AG09309 (cell line): ENCODE measurements at places on chromosomes 2 and 18.
A peak's percentile ranks its signal among the peaks of the same experiment; 100 is the strongest.

DNA sequence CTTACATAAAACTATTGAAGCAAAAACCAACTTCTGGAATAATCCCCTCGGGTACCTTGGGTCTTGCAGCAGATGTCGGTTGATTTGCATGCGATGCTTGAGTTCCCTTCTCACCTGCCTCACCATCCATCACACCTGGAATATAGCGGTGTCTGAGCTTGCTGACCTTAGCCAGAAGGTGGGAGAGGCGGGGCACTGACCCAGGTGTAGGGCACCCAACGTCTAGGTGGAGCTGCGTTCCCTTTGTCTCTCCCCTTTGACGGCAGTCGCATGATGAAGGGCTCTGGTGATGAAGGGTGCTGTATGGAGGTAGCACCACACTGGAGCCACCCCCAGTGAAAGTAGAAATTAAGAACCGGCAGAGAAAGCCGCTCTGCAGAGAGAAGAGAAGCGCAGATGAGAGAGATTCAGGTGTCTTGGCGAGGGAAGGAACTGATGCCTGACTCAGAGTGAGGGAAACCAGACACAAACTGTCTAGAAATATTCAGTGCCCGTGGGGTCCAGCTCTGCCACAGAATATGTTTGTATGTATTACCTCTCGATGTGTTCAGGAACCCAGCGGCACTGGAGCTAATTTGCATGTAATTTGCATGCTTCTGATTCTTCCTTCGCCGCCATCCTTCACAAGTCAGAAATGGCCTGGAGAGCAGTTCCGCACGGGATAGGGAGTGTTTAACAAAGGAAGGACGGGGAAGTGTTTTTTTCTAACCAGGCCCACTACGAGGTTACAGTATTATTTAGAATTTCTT lies 19.4 kb upstream of the MBP start:
- DNase-seq: no peak

DNA sequence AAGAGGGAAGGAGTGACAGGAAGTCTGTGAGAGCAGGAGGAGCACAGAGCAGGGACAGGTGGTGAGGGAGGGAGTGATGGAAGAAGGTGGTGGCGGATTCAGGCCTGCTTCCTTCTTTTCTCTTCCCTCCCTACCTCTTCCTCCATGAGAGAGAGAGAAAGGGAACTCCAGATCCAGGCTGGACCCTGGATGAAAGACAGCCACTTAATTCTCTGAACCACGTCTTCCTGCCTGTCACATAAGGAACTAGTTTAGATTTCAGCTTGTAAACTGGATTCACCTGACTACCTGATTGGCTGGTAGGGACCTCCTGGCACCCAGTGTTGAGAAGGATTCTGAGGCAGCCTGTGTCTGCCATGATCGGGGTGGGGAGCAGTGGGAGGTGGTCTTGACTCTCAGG lies 48.9 kb downstream of the PAX8 start:
- no peak for DNase-seq

GRCh38 chr2:31923662-31924061 lies 87.1 kb downstream of the MEMO1 start:
- DNase-seq: no peak

DNA sequence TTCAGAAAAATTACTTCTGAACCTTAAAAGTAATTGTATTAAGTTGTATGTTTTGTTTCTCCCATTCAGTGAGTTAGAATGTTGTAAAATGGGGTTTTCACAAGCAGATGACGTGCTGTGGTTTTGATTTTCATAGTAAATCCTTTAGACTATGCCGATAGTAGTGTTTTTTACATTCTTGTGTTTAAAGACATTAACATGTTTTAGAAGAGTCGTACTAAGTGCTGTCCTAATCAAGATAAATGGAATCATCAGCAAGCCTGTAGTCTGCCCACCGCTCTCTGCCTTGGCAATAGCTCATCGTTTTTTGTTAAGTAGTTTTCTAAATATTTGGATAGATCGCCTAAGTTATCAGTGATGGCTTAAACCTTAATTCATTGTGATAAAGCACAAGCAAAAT lies 21.5 kb downstream of the PKP4 start:
- no peak for DNase-seq

DNA sequence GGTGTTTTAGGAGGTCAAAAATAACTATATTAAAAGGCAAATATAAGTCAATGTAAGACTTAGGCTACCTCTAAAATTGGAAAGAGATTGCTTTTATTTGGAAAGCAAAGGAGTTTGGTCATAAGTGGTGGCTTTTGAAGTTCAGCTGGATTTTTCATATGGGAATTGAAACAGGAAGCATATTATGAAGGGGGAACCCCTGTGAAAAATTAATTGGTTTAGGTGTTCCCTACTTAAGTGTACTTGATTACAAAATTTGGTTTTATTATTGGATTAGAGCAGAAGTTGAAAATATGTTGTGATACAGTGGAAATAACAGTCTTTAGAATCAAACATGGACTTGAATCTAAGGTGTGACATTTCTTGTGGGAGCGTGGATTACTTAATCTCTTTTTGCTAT lies 121.4 kb upstream of the TTC27 start:
- DNase-seq: no peak

GRCh38 chr2:170255971-170256370 lies 78.0 kb downstream of the MYO3B start:
- DNase-seq: peak; percentile 8

DNA sequence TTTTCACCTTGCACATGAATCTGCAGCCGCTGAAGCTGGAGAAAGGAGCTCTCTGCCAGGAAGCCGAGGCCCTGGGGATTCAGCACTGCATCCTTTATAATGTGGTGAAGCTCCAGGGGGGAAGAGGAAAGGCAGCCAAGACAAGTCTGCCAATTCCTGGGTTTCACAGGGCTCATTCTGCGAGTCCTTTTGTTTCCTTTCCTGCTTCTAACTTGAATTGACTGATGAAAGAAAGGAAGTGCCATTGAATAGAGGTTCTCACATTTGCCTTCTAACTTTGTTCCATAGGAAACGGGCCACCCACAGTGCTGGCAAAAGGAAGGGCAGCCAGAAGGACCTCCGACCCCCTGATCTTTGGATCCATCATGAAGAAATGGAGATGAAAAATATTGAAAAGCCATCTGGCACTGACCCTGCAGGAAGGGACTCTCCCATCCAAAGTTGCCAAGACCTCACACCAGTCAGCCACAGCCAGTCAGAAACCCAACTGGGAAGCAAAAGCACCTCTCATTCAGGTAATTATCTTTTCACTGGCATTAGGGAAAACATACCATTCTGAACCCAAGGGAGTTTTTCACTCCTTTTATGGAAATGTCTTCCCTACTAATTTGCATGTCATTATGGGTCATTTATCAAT lies 765.4 kb downstream of the MBD2 start:
- no peak for DNase-seq

GRCh38 chr2:83282841-83283240 lies 1176.2 kb downstream of the SUCLG1 start:
- no peak for DNase-seq
